ENCODE measurements at places on chromosomes 16 and 17.

GRCh38 chr17:21523497-21524210, 147.5 kb downstream of the KCNJ12 start:
- DNase-seq = no peak

DNA sequence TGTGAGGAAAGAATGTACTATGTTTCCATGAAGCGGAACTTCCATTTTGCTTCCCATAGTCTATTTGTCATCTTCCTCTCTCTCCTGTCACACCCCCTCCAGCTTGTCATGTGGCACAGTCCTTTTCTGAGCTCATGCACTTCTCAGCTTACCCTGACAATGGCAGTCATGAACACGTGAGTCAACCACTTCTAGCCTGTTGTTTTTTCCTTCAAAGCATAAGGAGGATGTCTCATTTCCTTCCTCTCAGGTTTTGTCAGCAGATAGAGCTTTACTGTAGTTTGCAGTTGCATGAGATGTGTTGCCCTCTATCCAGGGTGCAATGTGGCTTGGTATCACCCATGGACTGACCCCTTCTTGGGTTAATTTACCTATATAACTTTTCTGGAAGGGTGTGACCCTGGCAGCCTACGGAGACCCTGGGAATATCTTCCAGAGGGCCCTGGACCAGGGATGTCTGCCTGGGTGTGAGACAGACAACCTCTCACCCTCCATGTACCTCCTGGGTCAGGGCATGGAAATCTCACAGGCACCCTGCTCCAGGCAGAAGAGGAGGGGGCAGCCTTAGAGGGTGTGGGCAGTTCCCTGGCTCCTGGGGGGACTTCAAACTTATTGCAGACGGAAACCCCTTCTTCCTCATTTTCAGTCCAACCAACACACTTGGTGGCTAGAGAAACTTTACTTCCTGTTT, 4.0 kb upstream of the ZNF267 start:
- peak; percentile 54 for DNase-seq

DNA sequence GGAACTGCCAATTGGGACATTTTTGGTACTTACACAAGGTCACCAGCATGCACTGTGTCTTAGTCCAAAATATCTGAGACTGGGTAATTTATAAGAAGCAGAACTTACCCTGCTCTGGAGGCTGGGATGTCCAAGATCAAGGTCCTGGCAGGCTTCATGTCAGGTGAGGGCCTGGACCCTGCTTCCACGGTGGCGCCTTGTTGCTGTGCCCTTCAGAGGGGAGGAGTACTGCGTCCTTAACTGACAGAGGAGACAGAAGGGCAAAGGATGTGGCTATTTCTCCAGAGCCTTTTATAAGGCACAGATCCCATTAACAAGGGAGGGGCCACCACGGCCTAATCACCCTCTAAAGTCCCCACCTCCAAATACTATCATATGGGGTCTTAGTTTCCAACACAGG, 178.9 kb downstream of the C16orf95 start:
- no peak for DNase-seq

DNA sequence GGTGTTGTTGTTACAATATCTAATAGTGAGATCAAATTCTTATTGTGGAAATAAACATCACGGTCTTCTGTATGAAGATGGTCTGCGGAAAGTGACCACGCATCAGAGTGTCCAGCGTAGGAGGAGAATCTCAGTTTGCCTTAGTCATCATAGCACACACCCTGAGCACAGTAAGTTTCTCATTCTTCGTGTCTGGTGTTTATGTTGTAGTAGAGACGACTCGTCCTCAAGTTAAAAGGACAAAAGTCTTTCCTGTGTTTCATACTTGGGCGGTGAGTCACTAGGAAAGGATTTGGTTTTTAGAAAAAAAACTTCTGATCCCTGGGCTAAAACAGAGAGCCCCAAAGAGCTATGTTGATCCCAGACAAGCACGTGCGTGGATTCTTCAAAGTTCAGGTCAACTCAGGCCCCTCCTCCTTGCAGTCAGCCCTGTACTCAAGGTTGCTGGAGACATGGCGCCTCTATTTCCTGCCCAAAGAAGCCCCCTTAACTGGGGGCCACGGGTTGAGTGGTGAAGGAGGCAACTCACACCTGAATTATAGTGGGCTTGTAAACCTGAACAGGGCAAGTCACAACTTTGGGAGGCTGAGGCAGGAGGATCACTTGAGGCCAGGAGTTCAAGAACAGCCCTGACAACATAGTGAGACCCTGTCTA, 170.4 kb downstream of the ZFHX3 start:
- no peak for DNase-seq

DNA sequence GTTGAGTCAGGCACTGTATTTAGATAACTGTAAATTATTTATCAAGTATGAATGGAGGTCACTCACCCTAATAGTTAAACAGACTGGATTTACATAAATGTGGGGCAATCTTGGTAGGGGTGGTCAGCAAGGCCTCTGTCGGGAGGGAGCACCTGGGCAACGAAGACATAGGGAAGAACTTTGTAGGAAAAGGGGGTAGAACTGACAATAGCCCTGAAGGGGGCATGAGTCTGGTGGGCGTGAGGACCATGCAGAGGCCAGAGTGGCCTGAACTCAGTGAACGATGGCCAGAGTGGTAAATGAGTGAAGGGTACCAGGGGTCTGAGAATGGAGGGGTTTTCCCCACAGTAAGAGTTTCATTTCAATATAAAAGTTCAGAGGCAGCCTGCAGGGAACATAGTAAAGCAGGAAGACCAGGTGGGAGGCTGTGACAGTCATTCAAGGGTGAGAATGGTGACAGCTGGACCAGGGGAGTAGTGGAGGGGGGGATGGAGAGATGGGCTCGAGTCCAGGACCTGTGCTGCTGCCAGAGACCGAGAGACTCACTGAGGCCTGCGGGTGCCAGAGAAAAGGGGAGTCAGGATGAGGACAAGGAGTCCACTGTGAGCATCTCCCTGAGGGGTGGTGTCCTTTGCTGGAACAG, 2.9 kb downstream of the C17orf67 start:
- DNase-seq = no peak

GRCh38 chr17:44356241-44356640, 7.4 kb downstream of the FAM171A2 start:
- no peak for DNase-seq

DNA sequence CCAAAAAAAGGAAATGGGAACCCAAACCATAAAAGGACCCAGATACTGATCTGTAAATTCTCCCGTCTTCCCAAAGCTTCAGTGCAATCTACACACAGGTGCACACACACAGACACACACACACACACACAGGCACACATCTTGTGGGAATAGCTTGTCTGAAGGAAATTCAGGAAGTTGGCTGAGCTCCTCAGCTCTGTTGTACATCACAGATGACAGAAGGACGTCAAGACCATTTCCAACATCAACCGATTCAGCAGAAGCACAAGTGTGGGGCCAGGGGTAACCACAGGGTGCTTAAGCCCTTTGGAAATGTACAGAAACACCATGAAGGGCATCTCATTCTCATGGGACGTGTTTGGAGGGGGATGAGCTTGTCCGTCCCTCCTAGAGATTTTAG, 498.1 kb upstream of the PSMD7 start:
- no peak for DNase-seq

- peak; percentile 64 for DNase-seq
These were observed 120.9 kb downstream of the MRM1 start for GRCh38 chr17:36722121-36722902.

DNA sequence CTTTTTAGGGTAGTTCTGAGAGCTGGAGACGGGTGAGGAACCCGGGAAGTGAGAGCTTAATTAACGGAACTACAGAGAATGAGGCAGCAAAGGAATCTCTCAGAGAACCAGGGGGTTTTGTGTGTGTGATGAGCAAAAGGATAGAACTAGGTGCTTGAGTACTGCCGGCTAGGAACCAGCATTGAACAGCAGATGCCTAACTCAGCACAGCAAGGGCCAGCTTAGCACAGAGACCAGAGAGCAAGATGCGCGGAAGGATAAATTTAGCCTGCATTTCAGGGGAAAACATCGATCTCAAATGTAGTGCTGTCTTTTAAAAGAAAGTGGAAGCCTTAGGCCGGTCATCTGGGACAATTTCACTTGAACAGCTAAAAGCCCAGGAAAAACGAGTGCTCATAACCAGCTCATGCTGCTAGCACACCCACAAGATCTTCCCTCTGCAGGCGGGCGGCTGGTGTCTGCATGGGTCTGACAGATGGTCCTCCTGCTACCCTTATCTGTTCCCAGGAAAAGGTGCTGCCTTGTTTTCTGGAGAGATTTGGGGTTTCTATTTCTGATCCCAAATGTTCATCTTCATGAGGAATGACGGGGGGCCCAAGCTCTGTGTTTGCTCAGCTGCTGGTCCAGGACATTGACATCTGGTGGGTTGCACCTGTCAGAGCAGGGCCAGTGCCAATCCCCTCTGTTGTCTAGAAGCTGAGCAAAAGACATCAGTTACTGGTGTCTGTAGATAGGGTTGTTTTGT, 103.9 kb downstream of the SOCS1 start:
- DNase-seq = no peak

- DNase-seq = no peak
These were observed 1.4 kb upstream of the C1QTNF1 start for GRCh38 chr17:79022507-79022991.

DNA sequence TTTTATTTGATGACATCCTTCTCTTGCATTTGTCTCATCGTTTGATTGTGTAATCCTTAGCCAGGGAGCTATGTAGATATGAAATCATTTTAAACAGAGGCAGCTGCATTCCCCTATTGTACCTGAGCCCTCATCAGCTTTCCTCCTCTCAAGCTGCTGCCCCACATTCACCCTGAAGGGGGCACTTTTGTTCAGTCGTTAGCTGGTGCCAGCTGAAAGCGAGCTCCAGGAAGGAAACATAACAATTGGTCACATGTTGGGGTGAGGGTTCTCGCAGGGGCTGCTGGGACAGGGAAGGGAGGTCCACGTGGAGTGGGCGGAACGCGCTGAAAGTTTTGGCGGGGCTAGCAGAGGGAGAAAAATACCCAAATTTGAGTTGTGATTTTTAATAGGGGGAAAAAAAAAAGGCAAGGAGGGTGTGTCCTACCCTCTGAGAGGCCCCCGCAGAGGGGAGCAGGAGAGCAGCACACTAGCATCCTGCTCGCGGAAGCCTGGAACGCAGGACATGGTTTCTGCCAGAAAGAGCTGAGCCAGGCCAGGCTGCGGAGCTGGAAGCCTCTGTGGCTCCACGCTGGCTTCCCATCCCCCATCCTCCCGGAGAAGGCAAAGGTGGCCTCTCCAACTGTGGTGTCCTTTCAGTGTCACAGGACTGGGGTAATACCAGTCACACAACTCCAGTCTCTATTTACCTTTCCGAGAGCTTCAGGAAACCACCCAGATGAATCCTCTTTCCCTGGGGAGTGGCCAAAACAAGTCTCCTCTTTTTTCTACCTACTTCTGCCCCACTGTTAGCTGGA, 8.5 kb upstream of the MSL1 start:
- DNase-seq = peak; percentile 90

- peak; percentile 58 for DNase-seq
These were observed 75.9 kb upstream of the TNRC6C start for GRCh38 chr17:77882481-77883212.

- DNase-seq = no peak
These were observed 558 bp upstream of the ZFHX3 start for GRCh38 chr16:73048292-73049080.
